Left ventricle myocardium inferior (tissue), 1 donor: ENCODE measurements at places on chromosomes 5 and 9.

DNA sequence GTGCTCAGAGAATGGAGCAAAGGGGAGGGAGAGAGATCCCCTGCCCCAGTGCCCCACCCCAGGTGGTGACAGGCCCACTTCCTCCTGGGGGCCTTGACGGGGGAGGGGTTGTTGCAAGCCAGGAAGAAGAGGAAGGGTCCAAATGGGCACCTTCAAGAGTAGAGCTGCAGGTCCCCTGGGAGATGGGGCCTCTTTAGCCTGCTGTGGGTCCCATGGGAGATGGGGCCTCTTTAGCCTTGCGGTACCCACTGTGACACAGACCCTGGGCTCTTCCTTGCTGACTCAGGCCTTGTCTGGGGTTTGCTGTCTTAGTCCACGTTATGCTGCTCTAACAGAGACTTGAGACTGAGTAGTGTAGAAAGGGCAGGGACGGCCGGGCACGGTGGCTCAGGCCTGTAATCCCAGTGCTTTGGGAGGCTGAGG is 9.6 kb upstream of the TOR4A start:
- peak overlapping the region; percentile 86 for H3K27ac ChIP-seq
- H3K4me1 ChIP-seq: peaks cover 66% of the 10 kb centered on the region
- H3K36me3 ChIP-seq: peaks cover 68% of the 10 kb centered on the region
- H3K4me3 ChIP-seq: peak overlapping the region; percentile 56

GRCh38 chr9:32930486-32930885 is 70.9 kb downstream of the APTX start:
- no peak for DNase-seq
- no peaks in the 10 kb centered on the region for H3K27me3 ChIP-seq
- H3K4me3 ChIP-seq: no peak overlapping the region
- H3K27ac ChIP-seq: no peak overlapping the region
- no peaks in the 10 kb centered on the region for H3K36me3 ChIP-seq

GRCh38 chr9:101269591-101270283 is 115.1 kb downstream of the BAAT start:
- H3K27ac ChIP-seq: no peak overlapping the region
- no peaks in the 10 kb centered on the region for H3K4me1 ChIP-seq
- DNase-seq: no peak
- no peak overlapping the region for H3K4me3 ChIP-seq
- peaks cover 22% of the 10 kb centered on the region for H3K27me3 ChIP-seq

DNA sequence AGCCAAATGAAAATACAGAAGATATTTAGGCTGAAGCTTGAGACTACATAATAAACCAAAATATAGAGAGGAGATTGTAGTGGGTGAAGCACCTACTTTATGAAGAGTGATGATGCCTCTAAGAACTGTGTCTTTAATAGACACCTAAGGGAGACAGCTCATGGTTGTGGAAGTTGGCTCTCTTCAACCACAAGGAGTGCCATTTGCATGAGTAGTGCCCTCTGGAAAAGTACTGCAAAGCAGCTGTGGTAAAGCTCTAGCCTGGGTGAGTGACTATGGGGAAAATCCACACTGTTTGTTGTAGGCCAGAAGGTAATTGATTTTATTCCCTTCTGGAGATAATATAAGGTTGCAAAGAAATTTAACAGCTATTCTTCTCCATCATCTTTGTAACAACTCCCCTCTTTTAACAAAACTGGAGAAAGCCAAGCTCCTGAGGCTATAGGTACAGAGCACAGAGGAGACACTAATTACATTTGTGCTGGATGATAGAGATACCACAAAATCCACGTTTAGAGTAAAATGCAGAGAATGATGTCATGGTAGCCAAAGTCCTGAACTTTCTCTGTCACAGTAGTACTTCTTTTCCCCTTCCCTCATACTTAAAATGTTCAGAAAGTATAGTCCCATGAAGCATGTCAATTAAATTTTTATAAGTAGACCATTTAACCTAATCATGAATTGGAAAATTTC is 122.8 kb downstream of the STARD4 start:
- H3K27ac ChIP-seq: no peak overlapping the region
- DNase-seq: no peak
- no peaks in the 10 kb centered on the region for H3K27me3 ChIP-seq
- no peaks in the 10 kb centered on the region for H3K36me3 ChIP-seq
- no peak overlapping the region for H3K4me3 ChIP-seq

DNA sequence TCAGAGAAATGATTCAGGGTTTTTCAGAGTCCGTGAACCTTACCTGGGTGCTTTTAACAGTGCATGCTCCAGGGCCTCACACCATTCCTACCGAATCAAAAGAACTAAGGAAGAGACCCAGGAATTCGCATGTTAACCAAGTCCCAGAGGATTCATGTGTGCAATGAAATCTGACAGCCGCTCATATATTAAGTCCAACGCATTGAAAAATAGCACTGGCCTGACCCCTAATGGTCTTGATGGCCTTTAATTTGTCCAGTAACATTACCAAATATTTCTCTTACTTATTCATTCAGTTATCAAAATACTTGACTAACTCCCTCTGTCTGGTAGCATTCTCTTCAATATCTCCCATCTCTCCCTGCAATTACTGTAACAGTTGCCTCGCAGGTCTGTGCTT is 55.0 kb upstream of the MARCHF11 start:
- no peaks in the 10 kb centered on the region for H3K36me3 ChIP-seq
- no peak overlapping the region for H3K4me3 ChIP-seq
- DNase-seq: no peak
- H3K4me1 ChIP-seq: no peaks in the 10 kb centered on the region
- H3K27ac ChIP-seq: no peak overlapping the region

GRCh38 chr5:61817472-61818326 is 485.6 kb downstream of the ZSWIM6 start:
- no peaks in the 10 kb centered on the region for H3K36me3 ChIP-seq
- peaks cover 35% of the 10 kb centered on the region for H3K27me3 ChIP-seq
- no peak overlapping the region for H3K4me3 ChIP-seq
- H3K4me1 ChIP-seq: peaks cover 7% of the 10 kb centered on the region
- H3K27ac ChIP-seq: no peak overlapping the region

DNA sequence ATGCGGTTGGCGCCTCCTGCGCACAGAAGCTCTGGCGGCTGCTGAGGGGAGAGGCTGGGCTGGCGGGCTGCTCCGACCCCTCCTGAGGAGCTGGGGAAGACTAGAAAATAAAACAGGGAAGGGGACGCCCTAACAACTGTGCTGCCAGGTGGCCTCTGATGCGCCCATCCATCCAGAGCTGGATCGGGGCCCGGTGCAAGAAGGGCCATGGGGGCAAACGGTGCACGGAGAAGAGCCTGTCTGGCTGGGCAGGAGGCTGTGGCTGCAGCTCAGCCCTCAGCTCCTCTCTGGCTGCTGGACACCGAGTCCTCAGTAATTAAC is 21.0 kb upstream of the MRNIP start:
- H3K27me3 ChIP-seq: no peaks in the 10 kb centered on the region
- no peaks in the 10 kb centered on the region for H3K4me1 ChIP-seq
- DNase-seq: no peak
- H3K36me3 ChIP-seq: peaks cover 82% of the 10 kb centered on the region

GRCh38 chr9:124698265-124698664 is 72.8 kb downstream of the NR6A1 start:
- no peaks in the 10 kb centered on the region for H3K27me3 ChIP-seq
- peaks cover 9% of the 10 kb centered on the region for H3K4me1 ChIP-seq
- no peak overlapping the region for H3K4me3 ChIP-seq
- no peaks in the 10 kb centered on the region for H3K36me3 ChIP-seq
- no peak overlapping the region for H3K27ac ChIP-seq

GRCh38 chr5:166045961-166046360 is 2245.5 kb upstream of the WWC1 start:
- no peaks in the 10 kb centered on the region for H3K4me1 ChIP-seq
- H3K4me3 ChIP-seq: no peak overlapping the region
- H3K36me3 ChIP-seq: no peaks in the 10 kb centered on the region
- H3K27ac ChIP-seq: no peak overlapping the region

GRCh38 chr5:38400365-38400764 is 142.0 kb downstream of the EGFLAM start:
- H3K27me3 ChIP-seq: peaks cover 76% of the 10 kb centered on the region
- no peaks in the 10 kb centered on the region for H3K4me1 ChIP-seq
- DNase-seq: no peak
- no peaks in the 10 kb centered on the region for H3K36me3 ChIP-seq
- H3K27ac ChIP-seq: no peak overlapping the region

GRCh38 chr9:4603830-4604229 is 58.3 kb upstream of the PLPP6 start:
- H3K4me1 ChIP-seq: no peaks in the 10 kb centered on the region
- no peak overlapping the region for H3K4me3 ChIP-seq
- no peaks in the 10 kb centered on the region for H3K36me3 ChIP-seq
- H3K27me3 ChIP-seq: no peaks in the 10 kb centered on the region

- DNase-seq: no peak
- no peak overlapping the region for H3K4me3 ChIP-seq
- H3K27me3 ChIP-seq: no peaks in the 10 kb centered on the region
- H3K4me1 ChIP-seq: peaks cover 30% of the 10 kb centered on the region
These were observed 74.8 kb upstream of the PJA2 start for GRCh38 chr5:109484597-109484996.

GRCh38 chr9:11063263-11063662 is 450.5 kb upstream of the PTPRD start:
- no peak overlapping the region for H3K4me3 ChIP-seq
- DNase-seq: no peak
- no peaks in the 10 kb centered on the region for H3K4me1 ChIP-seq
- no peaks in the 10 kb centered on the region for H3K36me3 ChIP-seq
- H3K27ac ChIP-seq: no peak overlapping the region

DNA sequence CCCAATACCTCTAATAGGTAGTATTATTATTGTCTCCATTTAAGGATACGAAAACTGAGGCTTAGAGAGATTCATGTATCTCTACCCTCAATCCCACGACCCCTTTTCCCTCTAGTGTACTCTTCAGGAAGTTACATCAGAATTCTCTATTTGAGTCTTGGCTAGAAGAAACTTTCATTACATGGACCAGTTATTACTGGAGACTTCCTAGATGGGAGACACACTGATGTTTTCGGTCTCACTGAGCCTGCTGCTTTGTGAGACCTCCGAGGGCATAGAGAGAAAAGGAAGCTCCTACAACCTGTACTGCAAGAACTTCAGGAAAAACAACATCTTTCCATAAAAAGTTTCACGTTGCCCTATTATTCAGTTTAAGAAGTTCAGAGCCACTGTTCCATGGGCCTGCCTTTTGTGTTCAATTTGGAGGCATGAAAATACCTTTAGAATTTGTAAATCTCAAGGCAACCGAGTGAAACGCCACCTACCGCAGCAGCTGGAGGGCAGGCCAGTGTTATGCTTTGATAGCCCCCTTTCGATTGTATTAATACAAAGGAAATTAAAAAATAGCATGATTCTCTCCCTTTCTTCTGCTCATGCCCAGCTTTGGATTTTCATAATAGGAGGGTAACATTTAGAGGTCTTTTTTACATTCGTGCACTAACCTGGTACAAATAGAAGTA is 223.3 kb downstream of the EBF1 start:
- peak overlapping the region; percentile 52 for H3K4me3 ChIP-seq
- DNase-seq: no peak
- H3K27me3 ChIP-seq: peaks cover 4% of the 10 kb centered on the region
- H3K27ac ChIP-seq: peak overlapping the region; percentile 78

GRCh38 chr5:125186911-125187375 is 440.5 kb upstream of the ZNF608 start:
- no peaks in the 10 kb centered on the region for H3K36me3 ChIP-seq
- H3K27ac ChIP-seq: peak overlapping the region; percentile 1
- DNase-seq: no peak
- peaks cover 17% of the 10 kb centered on the region for H3K4me1 ChIP-seq
- no peak overlapping the region for H3K4me3 ChIP-seq
- no peaks in the 10 kb centered on the region for H3K27me3 ChIP-seq

GRCh38 chr9:95771556-95772246 is 103.8 kb upstream of the ERCC6L2 start:
- DNase-seq: no peak
- H3K4me3 ChIP-seq: peak overlapping the region; percentile 21
- H3K36me3 ChIP-seq: no peaks in the 10 kb centered on the region
- no peak overlapping the region for H3K27ac ChIP-seq

- peak overlapping the region; percentile 12 for H3K4me3 ChIP-seq
- H3K4me1 ChIP-seq: peaks cover 95% of the 10 kb centered on the region
- H3K36me3 ChIP-seq: peaks cover 19% of the 10 kb centered on the region
- H3K27ac ChIP-seq: peak overlapping the region; percentile 92
- no peaks in the 10 kb centered on the region for H3K27me3 ChIP-seq
- peak; percentile 91 for DNase-seq
These were observed 58.3 kb downstream of the PFDN1 start for GRCh38 chr5:140244525-140245025.

- H3K27me3 ChIP-seq: no peaks in the 10 kb centered on the region
- H3K4me1 ChIP-seq: no peaks in the 10 kb centered on the region
- no peak for DNase-seq
- H3K27ac ChIP-seq: no peak overlapping the region
- H3K4me3 ChIP-seq: no peak overlapping the region
These were observed 179.9 kb downstream of the COX7C start for GRCh38 chr5:86797677-86798076.

DNA sequence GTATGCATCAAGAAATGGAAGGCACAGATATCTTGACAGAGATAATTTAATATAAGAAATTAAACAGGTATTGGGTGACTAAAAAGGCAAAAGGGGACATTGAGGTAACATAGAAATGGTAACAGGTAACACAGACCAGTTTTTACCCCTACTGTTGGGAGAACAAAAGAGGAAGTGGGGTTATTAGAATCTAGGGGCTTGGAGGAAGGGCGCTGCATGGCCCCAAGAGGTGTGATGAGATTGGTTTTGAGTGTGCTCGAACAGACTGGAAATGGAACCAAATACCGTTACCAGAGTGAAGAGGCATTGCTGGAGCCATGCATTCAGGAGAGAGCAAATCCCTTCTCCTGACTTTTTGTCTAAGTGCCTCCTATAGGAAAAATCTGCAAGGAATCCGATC is 193.9 kb downstream of the ALDH1A1 start:
- H3K27me3 ChIP-seq: peaks cover 3% of the 10 kb centered on the region
- DNase-seq: no peak
- H3K36me3 ChIP-seq: no peaks in the 10 kb centered on the region
- no peaks in the 10 kb centered on the region for H3K4me1 ChIP-seq
- no peak overlapping the region for H3K4me3 ChIP-seq
- no peak overlapping the region for H3K27ac ChIP-seq

DNA sequence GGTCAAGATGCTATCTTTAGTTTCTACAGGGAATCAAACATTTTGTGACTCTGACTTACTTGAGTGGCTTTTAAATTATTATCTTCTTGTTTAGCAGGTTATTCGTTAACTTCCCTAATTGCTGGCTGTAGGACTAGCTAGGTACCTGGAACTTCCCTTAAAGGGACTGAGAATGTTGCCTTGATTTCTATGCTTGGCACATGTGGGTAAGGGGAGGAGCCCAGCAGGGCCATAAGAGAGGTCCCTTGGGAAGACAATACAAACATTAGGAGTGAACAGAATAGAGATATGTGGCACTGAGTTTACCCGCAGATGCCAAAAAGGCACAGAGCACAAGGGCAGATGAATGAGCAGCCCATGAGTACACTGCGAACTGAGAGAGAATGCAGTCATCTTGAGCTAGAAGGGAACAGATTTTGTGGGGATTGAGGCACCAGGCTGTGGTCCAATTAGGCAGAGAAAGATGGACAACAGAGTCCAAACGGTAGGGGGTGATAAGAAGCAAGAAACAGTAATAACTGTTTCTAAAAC is 9.8 kb downstream of the CKMT2 start:
- H3K4me3 ChIP-seq: peak overlapping the region; percentile 70
- H3K27ac ChIP-seq: peak overlapping the region; percentile 97
- peaks cover 94% of the 10 kb centered on the region for H3K4me1 ChIP-seq
- H3K36me3 ChIP-seq: peaks cover 34% of the 10 kb centered on the region
